GM04504 (cell line): ENCODE measurements at places on chromosomes 13 and 19.

DNA sequence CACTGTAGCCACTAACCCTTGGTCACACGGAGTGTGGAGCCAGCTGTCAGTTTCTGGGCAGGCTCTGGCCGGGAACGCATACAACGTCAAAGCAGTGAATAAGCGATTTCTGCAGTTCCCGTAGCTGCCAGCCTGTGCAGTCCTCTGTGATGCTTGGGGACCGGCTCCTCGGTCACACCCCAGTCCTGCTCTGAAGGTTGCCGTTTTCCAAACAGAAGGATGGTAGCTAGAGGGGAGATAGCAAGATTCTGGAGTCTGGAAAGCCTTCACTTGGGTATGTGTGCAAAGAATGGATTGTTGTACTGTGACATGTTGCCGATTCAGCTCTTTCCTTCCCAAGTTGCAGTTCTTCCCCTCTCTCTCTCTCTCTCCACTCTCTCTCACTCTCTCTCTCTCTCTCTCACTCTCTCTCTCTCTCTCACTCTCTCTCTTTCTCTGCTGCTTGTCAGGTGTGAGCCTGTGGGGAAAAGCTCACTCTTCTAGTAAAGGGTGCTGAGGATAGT lies 38.7 kb upstream of the C1QTNF9 start:
- DNase-seq, result peak; percentile 21

DNA sequence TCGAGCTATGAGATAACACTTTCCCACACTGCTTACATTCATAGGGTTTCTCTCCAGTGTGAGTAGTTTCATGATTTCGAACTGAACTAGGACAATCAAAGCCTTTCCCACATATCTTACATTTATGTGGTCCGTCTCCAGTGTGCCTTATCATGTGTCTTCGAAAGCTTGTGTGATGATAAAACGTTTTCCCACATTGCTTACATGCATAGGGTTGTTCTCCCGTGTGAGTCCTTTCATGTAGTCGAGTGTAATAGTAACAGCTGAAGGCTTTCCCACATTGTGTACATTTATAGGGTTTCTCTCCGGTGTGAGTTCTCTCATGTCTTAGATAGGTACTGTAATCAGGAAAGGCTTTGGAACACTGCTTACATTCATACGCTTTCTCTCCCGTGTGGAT lies 16.3 kb downstream of the ZNF823 start:
- DNase-seq, result no peak

GRCh38 chr13:47437406-47437805 lies 540.6 kb upstream of the HTR2A start:
- peak; percentile 29 for DNase-seq

- no peak for DNase-seq
Observed at GRCh38 chr13:32851083-32852069, 164.8 kb upstream of the KL start.

GRCh38 chr19:19061506-19061905 lies 2.3 kb upstream of the SLC25A42 start:
- no peak for DNase-seq

GRCh38 chr13:100815476-100816046 lies 141.0 kb upstream of the TMTC4 start:
- no peak for DNase-seq

GRCh38 chr13:39457274-39457673 lies 145.7 kb downstream of the LHFPL6 start:
- DNase-seq, result no peak
